Astrocyte of the cerebellum (primary cell): ENCODE measurements at places on chromosomes 7 and 10.

DNA sequence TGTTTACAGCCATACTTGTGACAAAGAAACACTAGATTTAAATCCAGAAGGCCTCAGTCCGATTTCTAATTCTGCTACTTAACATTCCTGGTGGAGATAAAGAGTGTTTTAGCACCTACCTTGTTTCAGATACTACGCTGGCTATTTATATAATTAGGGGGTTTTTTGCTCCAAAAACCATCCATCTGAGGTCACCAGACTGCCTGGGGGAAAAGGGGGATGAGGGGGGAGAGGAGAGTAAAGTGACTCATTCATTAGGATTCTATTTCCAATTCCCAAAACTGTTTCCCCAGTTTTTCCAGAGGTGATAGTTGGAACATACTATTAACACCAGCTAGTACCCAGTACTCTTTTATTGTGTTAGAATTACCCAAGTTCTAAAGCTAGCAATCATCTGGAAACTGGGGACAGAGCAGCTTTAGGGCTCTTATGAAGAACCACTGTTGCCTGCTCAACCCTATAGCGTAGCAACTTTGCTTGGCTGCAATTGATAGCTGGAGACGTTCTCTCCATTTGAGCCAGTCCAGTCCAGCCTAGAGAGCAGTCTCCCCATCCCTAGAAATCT is 6.6 kb downstream of the GCC1 start:
- no peak for DNase-seq

GRCh38 chr10:48410503-48410902 is 104.0 kb downstream of the MAPK8 start:
- DNase-seq = no peak

DNA sequence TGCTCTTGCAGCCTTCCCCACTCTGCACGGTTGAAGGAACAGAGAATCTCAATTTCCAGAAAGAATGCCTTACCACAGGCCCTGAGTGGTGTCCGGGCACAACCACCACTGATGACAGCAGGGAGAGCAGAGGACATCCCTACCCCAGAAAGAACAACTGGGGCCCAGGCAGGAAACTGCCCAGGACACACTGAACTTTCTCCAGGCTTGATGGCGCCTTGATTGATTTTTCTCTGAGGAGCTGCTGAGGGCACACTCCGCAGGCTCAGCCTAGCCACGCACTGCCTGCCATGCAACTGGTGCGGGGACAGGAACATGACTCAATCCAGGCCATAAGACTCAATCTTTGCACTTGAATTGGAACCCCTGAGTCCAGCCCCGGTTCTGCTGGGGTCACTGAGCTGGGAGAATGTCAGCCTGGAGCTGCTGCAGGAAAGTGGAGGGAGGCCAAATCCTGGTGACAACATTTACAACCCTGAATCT is 5.9 kb downstream of the AKR1B1 start:
- DNase-seq = no peak

GRCh38 chr7:112665709-112666108 is 124.5 kb downstream of the TMEM168 start:
- DNase-seq = peak; percentile 11

GRCh38 chr10:84683550-84683949 is 355.2 kb downstream of the CCSER2 start:
- DNase-seq = no peak

- DNase-seq = no peak
These were observed 68.1 kb upstream of the ADCY1 start for GRCh38 chr7:45506059-45506458.

GRCh38 chr7:82230811-82231581 is 212.6 kb downstream of the CACNA2D1 start:
- no peak for DNase-seq

DNA sequence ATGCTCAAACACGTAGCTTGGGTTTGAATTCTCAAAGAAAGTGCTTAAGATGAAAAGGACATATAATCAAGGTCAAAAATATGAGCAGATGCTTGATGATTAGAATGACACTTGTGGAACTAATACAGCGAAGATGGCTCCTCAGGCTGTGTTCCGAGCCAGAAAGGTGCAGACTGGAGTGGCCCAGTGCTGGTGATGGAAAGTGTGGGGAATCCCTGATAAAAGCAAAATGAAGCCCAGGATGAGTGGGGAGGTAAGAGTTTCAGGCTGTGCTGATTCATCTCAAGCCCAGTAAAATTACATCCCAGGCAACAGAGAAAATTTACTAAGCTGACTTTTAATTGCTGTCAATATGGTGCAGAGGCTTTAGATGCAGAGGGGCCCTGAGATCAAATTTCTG is 77.8 kb upstream of the IKZF1 start:
- DNase-seq = no peak

DNA sequence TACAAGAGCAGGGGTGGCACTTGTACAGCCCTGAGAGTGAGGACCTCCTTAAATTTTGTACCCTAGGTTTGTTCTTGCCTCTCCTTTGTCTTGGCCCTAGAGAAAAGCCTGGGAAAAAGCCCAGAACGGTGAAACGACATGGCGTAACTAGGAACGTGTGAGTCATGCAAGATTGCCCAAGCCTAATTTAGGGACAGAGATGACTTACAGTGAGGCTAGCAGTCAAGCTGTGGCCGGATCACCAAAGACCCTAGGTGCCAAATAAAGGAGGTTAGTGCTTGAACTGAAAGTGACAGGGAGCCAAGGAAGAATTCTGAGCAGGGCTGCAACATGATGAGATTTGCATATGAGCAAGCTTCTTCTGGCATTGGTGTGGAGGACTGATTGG is 25.1 kb downstream of the TBXAS1 start:
- DNase-seq = peak; percentile 28

DNA sequence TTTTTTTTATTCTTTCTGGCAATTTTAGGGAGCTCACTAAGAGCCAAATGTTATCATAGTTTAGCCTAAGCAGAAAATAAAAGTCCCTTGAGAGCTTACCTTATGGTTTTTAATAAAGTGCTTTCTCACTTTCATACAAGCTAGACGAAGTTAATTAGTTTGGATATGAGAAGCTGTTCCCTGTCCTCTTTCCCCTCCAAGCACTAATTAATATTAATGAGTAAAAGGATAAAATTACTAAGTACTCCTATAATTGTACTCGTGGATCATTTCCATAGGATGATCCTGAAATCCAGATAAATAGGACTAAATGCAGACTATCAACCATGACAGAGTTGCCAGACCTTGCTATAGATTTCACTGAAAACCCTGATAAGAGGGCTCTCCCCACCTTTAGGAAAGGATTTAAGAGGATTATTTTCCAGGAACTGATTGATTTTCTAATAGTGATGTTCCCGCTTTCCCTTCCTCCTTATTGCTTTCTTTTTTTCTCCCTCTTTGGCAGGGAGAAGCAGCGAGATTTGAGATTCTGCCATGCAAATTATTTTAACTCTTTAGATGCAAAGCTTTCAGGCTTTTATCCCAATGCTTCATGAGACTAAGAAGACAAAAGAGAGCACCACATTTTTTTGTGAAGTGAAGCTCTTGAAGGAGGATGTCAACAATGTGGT is 58.3 kb upstream of the HECW1 start:
- DNase-seq = no peak
